ENCODE measurements at places on chromosomes 5 and 9.

- H3K27me3 ChIP-seq = no peaks in the 10 kb centered on the region
- H3K4me3 ChIP-seq = no peak overlapping the region
- no peak overlapping the region for H3K27ac ChIP-seq
- DNase-seq = no peak
Observed at GRCh38 chr5:131988601-131989000, 22.9 kb downstream of the ACSL6 start.

- H3K4me3 ChIP-seq = peak overlapping the region; percentile 91
- H3K27me3 ChIP-seq = no peaks in the 10 kb centered on the region
- peaks cover 70% of the 10 kb centered on the region for H3K4me1 ChIP-seq
- H3K36me3 ChIP-seq = peaks cover 5% of the 10 kb centered on the region
Observed at GRCh38 chr9:4982721-4983482, 2.2 kb upstream of the JAK2 start.

GRCh38 chr5:159774476-159775031 lies 141.7 kb upstream of the ADRA1B start:
- no peak overlapping the region for H3K27ac ChIP-seq
- H3K36me3 ChIP-seq = peaks cover 2% of the 10 kb centered on the region
- peaks cover 47% of the 10 kb centered on the region for H3K4me1 ChIP-seq
- DNase-seq = no peak
- no peak overlapping the region for H3K4me3 ChIP-seq
- H3K27me3 ChIP-seq = peaks cover 38% of the 10 kb centered on the region

- no peaks in the 10 kb centered on the region for H3K27me3 ChIP-seq
- peaks cover 3% of the 10 kb centered on the region for H3K36me3 ChIP-seq
- peaks cover 26% of the 10 kb centered on the region for H3K4me1 ChIP-seq
- H3K4me3 ChIP-seq = no peak overlapping the region
- no peak for DNase-seq
Observed at GRCh38 chr5:132298298-132299212, 4.4 kb downstream of the SLC22A4 start.

GRCh38 chr5:171961117-171961516 lies 45.3 kb downstream of the FBXW11 start:
- H3K27ac ChIP-seq = peak overlapping the region; percentile 91
- H3K4me1 ChIP-seq = peaks cover 99% of the 10 kb centered on the region
- H3K27me3 ChIP-seq = no peaks in the 10 kb centered on the region
- peak; percentile 54 for DNase-seq

DNA sequence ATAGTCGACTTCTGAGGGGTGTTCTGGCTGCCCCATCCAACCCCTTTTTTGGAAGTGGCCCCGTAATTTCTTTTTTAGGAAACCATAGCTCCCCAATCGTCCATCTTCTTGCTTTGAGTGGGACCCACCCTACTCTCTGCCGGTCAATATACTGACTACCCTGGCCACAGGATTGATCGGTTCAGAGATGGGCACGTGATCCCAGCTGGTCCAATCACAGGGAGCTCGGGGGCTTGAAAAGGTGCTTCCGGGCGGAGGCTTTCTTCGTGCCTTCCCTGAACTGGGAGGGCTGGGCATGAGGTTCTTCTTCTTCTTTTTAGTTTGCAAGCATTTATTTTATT lies 78.7 kb upstream of the SH3PXD2B start:
- peaks cover 6% of the 10 kb centered on the region for H3K27me3 ChIP-seq
- no peaks in the 10 kb centered on the region for H3K36me3 ChIP-seq
- H3K4me3 ChIP-seq = no peak overlapping the region
- no peak for DNase-seq
- peaks cover 2% of the 10 kb centered on the region for H3K4me1 ChIP-seq

- H3K36me3 ChIP-seq = no peaks in the 10 kb centered on the region
- H3K27ac ChIP-seq = no peak overlapping the region
- DNase-seq = no peak
- no peak overlapping the region for H3K4me3 ChIP-seq
- H3K4me1 ChIP-seq = no peaks in the 10 kb centered on the region
Observed at GRCh38 chr5:168320805-168321204, 29.4 kb downstream of the WWC1 start.

DNA sequence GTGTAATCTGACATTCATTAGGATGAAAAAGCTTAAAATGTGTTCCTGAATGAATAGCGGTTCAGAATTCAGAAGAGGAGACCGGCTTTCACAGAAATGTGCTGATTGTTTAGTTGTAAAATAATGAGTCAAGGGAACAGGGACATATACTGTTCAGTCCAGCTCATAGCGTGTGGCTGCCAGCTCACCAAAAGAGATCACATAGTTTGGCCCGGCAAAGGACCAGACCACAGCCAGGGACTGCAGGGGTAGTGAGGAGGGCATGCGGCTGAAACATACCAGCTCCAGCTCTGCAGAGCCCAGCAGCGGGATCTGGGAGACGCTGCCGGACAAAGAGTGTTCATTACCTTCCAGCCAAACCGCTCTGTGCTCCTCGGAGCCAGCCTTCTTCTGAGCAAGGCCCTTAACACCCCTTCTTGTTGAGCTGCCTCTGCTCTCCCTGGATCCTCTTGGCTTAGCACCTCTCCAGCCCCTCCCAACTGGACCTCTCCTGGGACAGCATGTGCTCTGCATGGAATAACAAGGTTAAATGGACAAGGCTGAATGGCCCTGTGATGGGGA lies 116.8 kb upstream of the CNTLN start:
- no peak overlapping the region for H3K4me3 ChIP-seq
- no peaks in the 10 kb centered on the region for H3K4me1 ChIP-seq
- H3K36me3 ChIP-seq = no peaks in the 10 kb centered on the region
- no peak for DNase-seq
- no peaks in the 10 kb centered on the region for H3K27me3 ChIP-seq

DNA sequence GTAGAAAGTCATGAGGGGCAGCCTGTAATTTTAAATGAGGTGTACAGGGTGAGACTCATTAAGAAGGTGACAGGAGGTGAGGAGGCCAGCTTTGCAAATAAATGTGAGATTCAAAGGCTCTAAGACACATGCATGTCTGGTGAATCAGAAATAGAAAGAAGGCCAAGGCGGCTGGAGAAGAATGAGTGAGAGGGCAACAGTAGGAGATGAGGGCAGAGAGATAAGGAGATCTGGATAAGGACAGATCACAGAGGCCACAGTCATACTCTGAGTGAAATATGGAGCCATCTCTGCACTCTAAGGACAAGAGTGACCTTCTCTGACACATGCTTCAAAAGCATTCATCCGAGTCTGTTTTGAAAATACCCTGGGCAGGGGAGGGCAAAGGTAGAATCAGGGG lies 90.7 kb downstream of the RAD23B start:
- DNase-seq = no peak
- no peaks in the 10 kb centered on the region for H3K36me3 ChIP-seq
- H3K27ac ChIP-seq = no peak overlapping the region

DNA sequence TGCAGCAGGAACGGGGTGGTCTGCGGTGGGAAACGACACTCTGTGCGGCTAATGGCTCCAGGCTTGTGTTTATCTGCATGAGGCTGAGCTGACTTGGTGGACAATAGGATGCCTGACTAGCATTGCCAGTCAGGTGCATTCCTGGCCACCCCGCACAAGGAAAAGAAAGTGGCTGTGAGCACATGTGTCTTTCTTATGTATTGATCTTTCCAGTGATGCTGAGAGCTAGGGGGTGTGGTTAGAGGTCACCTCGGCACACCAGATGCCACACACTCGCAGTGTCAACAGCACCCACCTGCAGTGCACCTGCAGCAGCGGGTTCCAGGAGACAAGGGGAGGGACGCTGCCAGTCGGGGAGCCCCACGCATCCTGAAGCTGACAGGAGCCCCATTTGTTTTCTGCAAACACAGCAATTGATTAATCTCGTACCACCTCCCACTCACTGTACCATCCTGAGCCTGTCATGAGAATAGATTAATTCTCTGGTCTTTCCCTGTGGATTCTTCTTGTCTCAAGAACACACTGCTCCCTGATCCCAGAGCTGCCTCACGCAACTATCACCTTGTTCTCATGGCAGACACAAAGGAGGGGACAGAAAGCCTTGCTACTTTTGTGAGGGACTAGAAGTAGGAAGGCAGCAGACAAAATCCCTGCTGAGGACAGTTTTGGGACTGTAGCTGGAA lies 251.7 kb upstream of the WWC1 start:
- no peaks in the 10 kb centered on the region for H3K4me1 ChIP-seq
- H3K36me3 ChIP-seq = no peaks in the 10 kb centered on the region
- no peak overlapping the region for H3K27ac ChIP-seq

- DNase-seq = peak; percentile 40
- H3K4me3 ChIP-seq = peak overlapping the region; percentile 79
- H3K4me1 ChIP-seq = peaks cover 70% of the 10 kb centered on the region
Observed at GRCh38 chr9:79623799-79624721, 52.3 kb downstream of the TLE4 start.

- no peak for DNase-seq
- H3K36me3 ChIP-seq = no peaks in the 10 kb centered on the region
- no peaks in the 10 kb centered on the region for H3K4me1 ChIP-seq
- H3K27me3 ChIP-seq = no peaks in the 10 kb centered on the region
- H3K4me3 ChIP-seq = no peak overlapping the region
Observed at GRCh38 chr5:172668594-172669071, 27.6 kb downstream of the NEURL1B start.

DNA sequence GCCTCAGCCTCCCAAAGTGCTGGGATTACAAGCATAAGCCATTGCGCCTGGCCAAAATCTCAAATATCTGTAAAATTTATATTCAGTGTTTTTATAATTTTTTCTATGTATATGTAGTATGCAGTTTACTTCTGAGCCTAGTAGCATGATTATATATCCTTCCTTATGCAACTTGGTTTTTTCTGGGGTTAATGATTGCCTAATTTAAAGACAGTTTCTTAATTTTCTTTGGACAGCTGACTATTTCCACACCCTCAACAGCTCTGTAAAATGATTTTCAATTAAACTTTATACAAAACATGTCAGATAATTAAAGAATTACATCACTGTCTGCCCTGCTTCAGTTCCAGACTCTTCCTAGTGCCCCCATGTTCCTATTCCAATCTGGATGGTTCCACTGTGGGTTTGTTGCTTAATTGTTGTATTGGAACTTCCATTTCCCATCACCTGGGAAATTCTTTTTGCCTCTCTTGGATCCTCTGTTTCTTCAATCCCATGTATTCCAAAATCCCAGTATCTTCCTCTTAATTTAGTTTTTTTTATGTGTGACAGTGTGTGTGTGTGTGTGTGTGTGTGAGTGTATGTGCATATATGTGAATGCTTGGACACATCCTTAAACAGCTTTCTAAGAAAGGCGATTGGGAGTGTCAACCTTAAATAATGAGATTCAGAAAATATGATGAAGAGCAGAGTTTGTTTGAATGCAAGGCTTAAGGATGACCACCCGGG lies 53.2 kb downstream of the C5orf22 start:
- DNase-seq = no peak
- H3K27me3 ChIP-seq = peaks cover 15% of the 10 kb centered on the region
- H3K4me1 ChIP-seq = no peaks in the 10 kb centered on the region
- no peak overlapping the region for H3K4me3 ChIP-seq
- no peak overlapping the region for H3K27ac ChIP-seq

GRCh38 chr5:81881595-81881994 lies 90.2 kb upstream of the ATG10 start:
- DNase-seq = no peak
- H3K27me3 ChIP-seq = no peaks in the 10 kb centered on the region
- H3K4me3 ChIP-seq = no peak overlapping the region
- no peak overlapping the region for H3K27ac ChIP-seq
- H3K4me1 ChIP-seq = no peaks in the 10 kb centered on the region

Data from activated naive CD8-positive, alpha-beta T cell treated with anti-CD3 and anti-CD28 coated beads, Interleukin-2, amount 50 U/mL, for 24 hours (primary cell).